ENCODE measurements at places on chromosomes 7 and 10.

- no peak for DNase-seq
Measured at GRCh38 chr7:14480281-14480680, 422.3 kb downstream of the DGKB start.

- DNase-seq, result no peak
Measured at GRCh38 chr7:45435131-45435530, 139.0 kb upstream of the ADCY1 start.

DNA sequence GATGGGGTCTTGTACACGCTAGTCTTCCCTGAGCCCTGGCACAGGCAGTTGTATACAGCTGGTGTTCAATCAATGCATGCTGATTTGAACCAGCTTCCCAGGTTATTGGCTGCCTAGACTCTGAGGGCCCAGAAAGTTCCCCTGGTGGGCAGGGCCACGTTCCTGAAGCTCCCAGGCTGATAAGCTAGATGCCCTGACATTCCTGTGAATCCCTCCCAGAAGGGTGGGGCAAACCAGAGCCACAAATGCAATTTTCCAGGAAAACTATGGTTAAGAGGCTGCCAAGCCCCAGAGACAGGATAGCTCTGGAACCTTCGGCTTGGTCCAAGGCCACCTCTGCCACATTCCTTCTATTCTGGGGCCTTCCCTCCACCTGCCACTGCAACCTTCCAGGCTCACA lies 78.2 kb downstream of the FAM53B start:
- DNase-seq, result no peak

GRCh38 chr7:50507898-50508470 lies 57.2 kb downstream of the DDC start:
- DNase-seq, result no peak

GRCh38 chr10:33133557-33133956 lies 175.5 kb upstream of the ITGB1 start:
- DNase-seq, result no peak

GRCh38 chr10:29962166-29962850 lies 97.1 kb downstream of the JCAD start:
- no peak for DNase-seq

DNA sequence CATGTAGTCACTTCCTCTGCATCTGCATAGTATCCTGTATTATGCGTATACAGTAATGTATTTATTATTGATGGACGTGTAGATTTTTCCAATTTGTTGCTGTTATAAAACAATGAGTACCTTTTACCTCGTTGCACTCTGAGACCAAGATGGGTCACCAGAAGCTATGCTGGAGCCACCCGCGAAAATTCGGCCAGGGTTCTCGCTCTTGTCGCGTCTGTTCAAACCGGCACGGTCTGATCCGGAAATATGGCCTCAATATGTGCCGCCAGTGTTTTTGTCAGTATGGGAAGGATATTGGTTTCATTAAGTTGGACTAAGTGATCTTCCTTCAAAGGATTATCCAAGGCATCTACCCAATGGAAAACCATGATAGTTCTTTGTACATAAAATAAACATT lies 1.0 kb downstream of the PSMC2 start:
- DNase-seq, result no peak

- DNase-seq, result no peak
Measured at GRCh38 chr7:50834679-50835078, 52.0 kb upstream of the GRB10 start.

Measured in CD4-positive, alpha-beta T cell treated with Interferon gamma for 1 hour (primary cell).